ENCODE measurements at places on chromosomes 7 and 10. TPM values are rescaled to one million over a fixed set of nuclear protein-coding genes. Genes with fewer than 3 reads are reported as not detected.

The NKX2-3 gene
- total RNA-seq, result not detected

The OGDHL gene
- 1.0 TPM for total RNA-seq

The MRLN gene
- total RNA-seq, result not detected

The CFAP43 gene
- 1.1 TPM for total RNA-seq

The NANOS1 gene
- total RNA-seq, result 6.8 TPM

The CLRN3 gene
- 0.52 TPM for total RNA-seq
